A673 (cell line): ENCODE measurements at places on chromosomes 4 and X. TPM values are rescaled to one million over a fixed set of nuclear protein-coding genes. Genes with fewer than 3 reads are reported as not detected.

The SERPINA7 gene
- not detected in 2 replicates for total RNA-seq

The TRIM61 gene
- total RNA-seq, result 2.0 and 4.1 TPM in 2 replicates

The MID1 gene
- total RNA-seq, result 5.6 and 7.0 TPM in 2 replicates

The UPF3B gene
- 22.6 and 23.4 TPM in 2 replicates for total RNA-seq

The LCORL gene
- 29.7 and 30.4 TPM in 2 replicates for total RNA-seq

The HHIP gene
- 0.22 and 0.28 TPM in 2 replicates for total RNA-seq

The ZCCHC18 gene
- total RNA-seq, result 0.54 and 1.4 TPM in 2 replicates

The FAM184B gene
- 0.15 and 0.26 TPM in 2 replicates for total RNA-seq

The SPP1 gene
- 0.87 and 0.99 TPM in 2 replicates for total RNA-seq
